Activated naive CD4-positive, alpha-beta T cell treated with anti-CD3 and anti-CD28 coated beads, Interleukin-2, amount 10 ng/mL, durations not matched to agents 5 hours and 36 hours (primary cell): ENCODE measurements at places on chromosomes 3 and 15. TPM values are rescaled to one million over a fixed set of nuclear protein-coding genes. Genes with fewer than 3 reads are reported as not detected.

The SI gene
- total RNA-seq: not detected

The REC114 gene
- total RNA-seq: not detected

The C2CD4A gene
- total RNA-seq: not detected

The ADAMTS7 gene
- not detected for total RNA-seq

The AADACL2 gene
- total RNA-seq: not detected

The C3orf85 gene
- not detected for total RNA-seq
